Stimulated activated CD4-positive, alpha-beta T cell treated with anti-CD3 and anti-CD28 coated beads, Interleukin-15, amount 100 ng/mL, for 1 hour (primary cell): ENCODE measurements at places on chromosomes 3 and 15.

DNA sequence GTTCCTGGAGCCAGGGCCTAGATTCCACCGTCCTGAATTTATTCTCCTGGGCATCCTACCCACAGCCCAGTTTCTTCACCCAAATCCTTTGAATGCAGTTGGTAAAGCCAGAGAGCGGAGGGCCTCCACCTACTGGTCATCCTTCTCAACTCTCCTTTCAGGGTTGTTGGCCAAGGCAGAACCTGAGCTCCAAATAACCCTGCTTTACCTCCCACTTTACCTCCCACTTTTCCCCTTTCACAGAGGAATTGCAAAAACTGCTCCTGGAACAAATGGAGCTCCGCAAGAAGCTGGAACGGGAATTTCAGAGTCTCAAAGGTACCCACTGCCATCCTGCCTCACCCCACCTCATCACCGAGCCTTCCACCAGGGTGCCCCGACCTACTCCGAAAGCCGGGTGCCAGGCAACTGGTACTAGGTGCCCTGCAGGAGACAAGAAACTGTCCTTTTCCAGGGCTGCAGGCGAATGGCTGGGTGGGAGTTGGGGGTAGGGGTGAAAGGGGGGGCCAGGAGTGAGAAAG lies 6.8 kb downstream of the SKOR1 start:
- no peak for DNase-seq

GRCh38 chr3:177800561-177800960 lies 603.3 kb upstream of the TBL1XR1 start:
- no peak for DNase-seq

DNA sequence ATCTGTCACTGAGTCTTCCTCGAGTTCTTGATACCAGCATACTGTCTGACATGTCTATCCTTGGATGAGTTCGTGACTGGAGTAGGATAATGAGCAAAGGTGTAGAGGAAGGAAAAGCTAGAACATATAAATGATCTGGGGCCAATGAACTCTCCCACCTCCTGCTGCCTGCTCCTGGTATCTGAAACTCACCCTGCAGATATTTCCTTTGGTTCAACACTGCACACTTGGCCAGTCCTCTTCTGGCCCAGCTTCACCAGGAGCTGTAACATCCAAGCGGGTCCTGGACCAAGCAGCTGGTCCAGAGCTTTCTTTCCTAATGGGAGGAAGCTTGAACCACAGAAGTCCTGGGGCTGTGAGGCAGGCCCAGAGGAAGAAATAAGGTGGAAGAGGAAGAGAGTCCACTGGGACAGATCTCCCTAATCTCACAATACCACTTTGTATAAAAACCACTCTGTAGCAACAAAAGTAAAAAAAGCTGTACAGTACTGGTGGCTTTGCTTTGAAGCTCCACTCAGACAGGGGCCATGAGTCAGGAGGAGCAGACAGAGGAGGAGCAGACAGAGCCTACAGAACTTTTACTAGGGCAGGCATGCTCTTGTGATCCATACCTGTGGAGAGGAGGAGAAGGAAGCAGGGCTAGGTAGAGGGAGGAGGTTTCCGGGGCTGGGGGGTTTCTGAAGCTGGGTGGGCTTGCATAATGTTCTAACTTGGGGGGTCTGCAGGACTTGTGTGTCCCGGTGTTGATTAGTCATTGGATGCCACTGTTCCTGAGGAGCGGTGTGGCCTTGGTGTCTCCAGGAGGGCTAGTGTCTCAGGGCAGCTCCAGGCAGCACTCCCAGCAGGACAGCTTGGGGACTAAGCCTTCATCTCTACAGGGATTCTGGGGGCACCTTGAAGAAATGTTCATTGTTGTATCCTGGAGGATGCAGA lies 166.9 kb downstream of the ABHD5 start:
- DNase-seq: no peak

GRCh38 chr15:85142312-85142711 lies 160.7 kb downstream of the PDE8A start:
- no peak for DNase-seq

DNA sequence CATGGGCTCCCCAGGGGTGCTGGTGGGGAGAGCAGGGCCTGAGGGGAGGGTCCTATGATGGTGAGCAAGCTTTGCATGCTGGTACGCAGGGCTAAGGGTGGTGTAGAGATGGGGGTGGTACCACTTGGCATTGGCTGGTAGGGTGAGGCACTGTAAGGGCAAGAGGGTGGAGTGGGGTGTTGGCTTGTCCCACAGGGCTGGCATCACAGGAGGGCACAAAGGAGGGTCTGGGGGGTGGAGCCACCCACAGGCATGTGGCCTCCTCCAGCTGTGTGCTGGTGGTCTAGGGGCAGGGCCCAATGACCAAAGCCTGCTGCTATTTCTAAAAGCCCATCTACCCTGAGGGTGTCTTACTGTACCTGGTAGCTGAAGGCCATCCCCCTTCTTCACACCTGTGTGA lies 65.2 kb upstream of the SEC13 start:
- no peak for DNase-seq

GRCh38 chr15:41584636-41585126 lies 25.7 kb downstream of the TYRO3 start:
- no peak for DNase-seq

- DNase-seq: no peak
These were observed 149.7 kb upstream of the LRRFIP2 start for GRCh38 chr3:37324131-37324530.

DNA sequence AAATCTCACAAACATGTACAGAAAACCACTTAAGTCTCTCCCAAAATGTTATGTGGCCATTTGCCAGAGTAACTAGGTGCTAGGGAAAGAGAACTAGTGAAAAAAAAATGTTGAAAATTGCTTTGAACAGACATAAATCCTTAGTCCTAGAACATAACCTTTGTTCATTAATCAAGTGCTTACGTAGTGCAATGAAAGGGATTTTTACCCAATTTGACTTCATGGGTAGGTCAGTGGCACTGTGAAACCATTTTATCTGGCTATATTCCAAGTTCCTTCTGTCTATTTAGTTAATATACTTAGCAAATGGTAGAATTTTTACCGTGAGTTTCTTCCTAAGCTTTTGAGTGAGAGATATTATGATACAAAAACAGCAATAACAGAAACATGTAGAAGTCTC lies 209.4 kb downstream of the DIPK2A start:
- DNase-seq: no peak

DNA sequence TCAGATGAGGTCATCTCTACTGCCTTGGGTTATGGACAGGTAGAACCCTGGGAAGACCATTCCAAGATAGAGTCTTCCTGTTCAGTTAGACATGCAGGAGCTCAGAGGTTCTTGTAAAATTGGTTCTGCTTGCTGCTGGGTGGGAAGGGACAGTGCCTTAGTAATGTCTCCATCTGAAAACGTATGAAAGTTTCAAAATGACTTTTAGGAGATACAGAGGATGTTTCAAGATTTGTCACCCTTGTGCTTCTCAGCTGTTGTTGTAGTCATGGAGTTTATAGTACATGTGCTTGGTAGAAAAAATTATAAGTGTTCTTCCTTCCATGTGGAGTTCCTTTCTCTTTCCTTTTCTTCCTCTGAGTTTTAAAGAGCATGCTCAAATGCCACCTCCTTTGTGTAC lies 885.2 kb upstream of the CFAP20DC start:
- no peak for DNase-seq

DNA sequence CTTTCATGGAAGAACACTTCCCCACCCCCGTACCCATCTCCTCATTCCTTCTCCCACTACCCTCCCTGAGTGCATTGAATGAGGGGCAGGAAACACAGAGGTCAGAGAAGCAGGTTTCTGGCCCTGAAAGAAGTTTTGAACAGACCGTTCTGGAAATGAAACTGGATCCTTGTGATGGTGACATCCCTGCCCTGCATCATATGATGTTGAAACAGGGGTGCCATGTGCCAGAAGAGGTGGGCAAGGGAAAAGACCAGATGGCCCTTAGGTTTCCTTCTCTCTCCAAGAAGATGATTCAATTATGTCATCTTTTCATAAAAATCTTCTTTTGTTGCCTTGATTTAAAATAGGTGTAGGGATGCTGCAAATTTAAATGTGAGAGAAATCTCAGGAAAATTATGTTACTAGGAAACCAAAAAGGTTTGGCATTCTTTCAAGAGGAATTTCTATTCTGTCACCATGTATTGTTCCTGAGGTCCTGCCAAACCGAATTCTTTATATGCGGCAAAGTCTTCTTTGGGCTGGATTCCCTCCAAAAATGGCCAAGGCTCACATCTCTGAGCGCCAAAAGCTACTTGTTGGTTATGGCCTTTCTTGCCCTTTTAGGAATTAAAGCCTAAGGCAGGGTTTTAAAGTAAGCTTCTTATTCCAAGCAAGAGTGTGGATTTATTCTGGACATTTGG lies 19.9 kb upstream of the TNFAIP8L3 start:
- no peak for DNase-seq

DNA sequence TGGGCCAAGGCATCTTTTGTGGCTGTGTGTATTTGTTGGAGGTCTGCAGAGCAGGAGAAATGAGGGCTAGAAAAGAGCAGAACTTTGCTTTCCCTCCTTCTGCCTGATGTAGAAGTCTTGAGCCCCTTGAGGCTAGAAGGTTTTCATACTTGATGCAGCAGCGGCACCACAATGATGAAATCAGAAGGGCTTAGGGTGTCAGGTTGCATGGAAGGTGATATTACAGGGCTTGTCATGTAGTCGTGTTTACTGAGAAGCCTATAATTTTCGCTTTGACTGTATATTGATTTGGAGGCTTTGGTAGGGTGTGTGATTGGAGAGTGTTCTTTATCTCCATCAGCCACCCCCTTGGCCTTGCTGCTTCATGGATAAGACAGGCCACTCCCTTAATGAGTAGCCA lies 339.8 kb downstream of the THSD4 start:
- DNase-seq: no peak

DNA sequence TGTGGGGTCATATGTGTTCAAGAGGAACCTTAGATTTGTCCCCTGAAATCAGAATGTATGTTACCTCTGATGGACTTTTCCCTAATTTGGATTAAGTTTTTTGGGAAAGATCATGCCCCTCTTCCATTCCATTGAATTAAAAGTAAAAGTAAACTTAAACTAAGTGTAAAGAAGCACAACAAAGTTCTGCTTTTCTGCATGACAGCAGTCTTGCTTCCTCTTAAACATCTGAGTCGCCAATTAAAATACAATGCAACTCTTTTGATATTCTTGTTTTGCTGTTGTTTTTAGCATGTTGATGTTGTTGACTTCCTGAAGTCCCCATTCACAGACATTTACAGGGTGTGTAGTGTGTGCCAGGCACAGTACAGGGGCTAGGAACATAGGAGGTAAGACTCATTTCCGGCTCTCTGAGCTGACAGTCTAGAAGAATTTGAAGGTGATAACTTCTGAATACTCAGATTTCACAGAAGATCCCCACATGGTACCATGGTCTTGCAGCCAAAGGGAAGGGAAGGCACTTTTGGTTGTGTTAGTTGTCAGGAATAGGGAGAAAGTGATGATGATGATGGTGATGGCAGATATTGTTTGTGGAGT lies 45.0 kb downstream of the USP13 start:
- no peak for DNase-seq

GRCh38 chr3:158091531-158091930 lies 14.7 kb downstream of the SHOX2 start:
- no peak for DNase-seq

DNA sequence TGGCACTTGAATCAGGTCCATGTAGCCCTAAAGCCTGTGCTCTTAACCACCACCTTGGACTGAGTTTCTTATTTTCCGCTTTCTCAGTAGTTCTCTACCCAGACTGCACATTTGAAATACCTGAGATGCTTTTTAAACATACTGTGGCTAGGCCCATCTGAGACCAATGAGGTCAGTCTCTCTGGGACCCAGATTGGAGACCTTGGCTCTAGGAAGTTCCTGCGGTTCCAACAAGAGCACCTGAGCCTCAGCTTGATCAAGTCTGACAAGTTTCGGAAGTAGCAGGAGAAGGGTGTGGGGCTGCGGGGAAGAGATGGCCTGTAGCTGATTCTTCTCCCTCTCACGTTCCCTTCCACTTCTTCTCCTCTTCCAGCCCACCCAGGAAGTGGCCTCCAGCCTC lies 11.5 kb upstream of the TSEN2 start:
- no peak for DNase-seq

GRCh38 chr3:32392536-32393302 lies 1.1 kb downstream of the CMTM7 start:
- no peak for DNase-seq

DNA sequence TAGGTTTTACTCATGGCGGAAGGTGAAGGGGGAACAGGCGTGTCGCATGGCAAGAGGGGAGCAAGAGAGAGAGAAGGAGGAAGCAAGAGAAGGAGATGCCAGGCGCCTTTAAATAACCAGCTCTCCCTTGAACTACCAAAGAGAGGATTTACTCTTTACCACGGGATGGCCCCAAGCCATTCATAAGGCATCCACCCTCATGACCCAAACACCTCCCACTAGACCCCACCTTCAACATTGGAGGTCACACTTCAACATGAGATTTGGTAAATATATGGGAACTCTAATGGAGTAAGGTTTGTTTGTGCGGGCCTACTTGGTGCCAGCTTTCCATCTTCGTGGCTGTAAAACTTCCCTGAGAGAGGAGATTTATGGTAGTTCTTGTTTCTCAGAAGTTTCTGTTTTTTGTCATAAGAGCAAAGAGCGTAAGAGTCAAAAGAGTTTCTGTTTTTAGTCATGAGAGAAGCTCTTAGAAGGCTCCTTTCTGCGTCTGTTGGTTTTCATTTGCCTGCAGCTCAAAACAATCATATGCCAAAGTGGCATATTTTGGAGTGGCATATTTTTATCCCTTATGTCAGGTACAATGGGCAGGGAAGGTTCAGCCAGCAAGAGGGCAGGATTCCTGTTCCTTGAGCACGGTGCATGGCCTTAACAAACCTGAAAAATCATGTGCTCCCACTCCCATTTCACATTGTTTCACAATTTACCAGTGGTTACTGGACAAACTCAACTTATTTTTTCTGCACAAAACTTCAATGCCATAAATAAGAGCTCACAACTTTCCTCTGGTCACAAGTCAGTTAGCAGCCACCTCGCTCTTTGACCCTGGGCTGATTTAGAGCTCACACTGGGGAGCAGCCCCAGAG lies 12.5 kb downstream of the PML start:
- no peak for DNase-seq

GRCh38 chr3:184907681-184908649 lies 96.0 kb downstream of the VPS8 start:
- no peak for DNase-seq

- DNase-seq: no peak
These were observed 286.8 kb upstream of the CTNNB1 start for GRCh38 chr3:40912461-40912860.

DNA sequence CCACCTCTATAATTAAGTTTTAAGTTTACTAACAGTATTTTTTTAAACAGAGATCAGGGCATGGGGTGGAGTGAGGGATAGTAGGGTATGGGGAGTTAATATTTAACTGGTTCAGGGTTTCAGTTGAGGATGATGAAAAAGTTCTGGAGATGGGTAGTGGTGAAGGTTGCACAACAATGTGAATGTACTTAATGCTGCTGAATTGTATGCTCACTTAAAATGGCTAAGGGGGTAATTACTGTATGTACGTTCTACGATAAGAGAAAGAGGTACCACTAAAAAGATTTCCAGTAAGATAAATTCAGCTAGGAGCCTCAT lies 101.4 kb downstream of the TNIK start:
- no peak for DNase-seq

- no peak for DNase-seq
These were observed 858.5 kb upstream of the CFAP20DC start for GRCh38 chr3:59908280-59908679.

- DNase-seq: no peak
These were observed 137.4 kb downstream of the TBC1D5 start for GRCh38 chr3:17605032-17605431.
